Lung (tissue), 17 donors: ENCODE measurements at places on chromosomes 3 and 15. TPM values are rescaled to one million over a fixed set of nuclear protein-coding genes. Genes with fewer than 3 reads are reported as not detected.
A peak's percentile ranks its signal among the peaks of the same experiment; 100 is the strongest.

DNA sequence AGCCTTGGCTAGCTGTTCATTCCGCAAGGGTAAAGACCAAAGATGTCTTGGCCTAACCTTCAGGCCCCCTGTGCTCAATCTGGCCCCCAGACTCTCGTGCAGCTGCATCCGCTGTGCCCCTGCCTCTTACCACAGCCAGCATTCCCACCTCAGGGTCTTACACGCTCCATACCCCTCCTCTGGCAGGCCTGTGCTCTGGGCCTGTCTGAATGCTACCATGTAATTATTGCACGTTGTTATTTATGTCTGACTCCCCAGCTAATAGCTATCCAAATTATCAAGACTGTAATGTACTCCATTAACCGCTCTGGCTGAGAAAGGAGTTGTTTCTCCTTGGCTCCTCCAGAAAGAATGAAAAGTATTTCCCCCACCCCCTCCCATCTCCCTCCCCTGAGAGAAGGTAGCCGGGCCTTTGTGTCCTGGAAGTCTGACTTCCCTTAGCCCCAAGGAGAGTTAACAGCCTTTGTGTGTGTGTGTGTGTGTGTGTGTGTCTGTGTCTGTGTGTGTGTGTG, 54.5 kb upstream of the UBE2E1 start:
- H3K36me3 ChIP-seq, result no peaks in the 10 kb centered on the region
- no peak for DNase-seq
- H3K27me3 ChIP-seq, result no peaks in the 10 kb centered on the region
- H3K27ac ChIP-seq, result no peak overlapping the region

GRCh38 chr15:72614810-72615532, 39.5 kb upstream of the GOLGA6B start:
- no peaks in the 10 kb centered on the region for H3K27me3 ChIP-seq
- DNase-seq, result no peak
- no peak overlapping the region for H3K4me3 ChIP-seq
- H3K27ac ChIP-seq, result peak overlapping the region; percentile 33
- H3K4me1 ChIP-seq, result no peaks in the 10 kb centered on the region

- peaks cover 5% of the 10 kb centered on the region for H3K36me3 ChIP-seq
- no peak overlapping the region for H3K4me3 ChIP-seq
- DNase-seq, result no peak
- H3K27ac ChIP-seq, result no peak overlapping the region
- H3K27me3 ChIP-seq, result no peaks in the 10 kb centered on the region
Observed at GRCh38 chr3:48047841-48048464, 31.7 kb upstream of the MAP4 start.

DNA sequence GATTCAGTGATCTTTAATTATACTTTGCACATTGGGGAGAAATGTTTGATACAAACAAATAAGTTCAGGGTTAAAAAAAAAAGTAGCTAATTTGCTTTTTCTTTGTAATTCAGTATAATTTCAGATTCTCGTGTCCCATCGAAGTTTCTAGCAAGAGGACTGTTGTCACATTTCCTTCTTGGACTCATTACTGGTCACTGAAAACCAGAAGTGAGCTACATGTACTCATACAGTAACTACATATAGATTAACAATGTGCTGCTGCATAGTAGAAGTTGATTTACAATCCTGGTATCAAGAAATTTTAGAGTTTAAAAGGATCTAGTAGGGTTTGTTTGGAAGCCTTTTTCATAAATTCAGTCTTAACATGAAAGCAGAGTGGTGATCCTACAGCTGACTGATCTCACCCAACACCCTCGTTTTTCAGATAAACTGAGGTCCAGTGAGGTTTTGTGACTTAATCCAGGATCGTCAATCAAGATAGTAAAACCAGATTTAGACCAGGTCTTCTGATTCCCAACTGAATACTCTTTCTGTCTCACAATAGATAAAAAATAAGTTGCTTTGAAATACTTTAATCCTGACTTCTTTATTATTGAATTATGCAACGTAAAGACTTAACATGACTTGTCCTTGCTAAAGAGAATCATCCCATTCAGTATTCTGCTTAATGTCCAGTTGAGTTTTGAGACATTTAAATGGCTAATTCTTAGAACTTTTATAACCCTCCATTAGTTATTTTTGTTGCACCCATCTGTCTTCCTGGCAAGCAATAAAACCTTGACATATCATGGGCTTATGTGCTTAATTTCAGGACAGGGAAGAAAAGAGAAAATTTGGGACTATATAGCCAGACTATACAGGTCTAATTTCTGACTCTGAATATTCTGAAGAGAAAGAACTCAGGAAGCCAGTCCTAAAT, 2.8 kb downstream of the SEC62 start:
- peaks cover 2% of the 10 kb centered on the region for H3K36me3 ChIP-seq
- no peak overlapping the region for H3K27ac ChIP-seq
- no peak overlapping the region for H3K4me3 ChIP-seq
- no peaks in the 10 kb centered on the region for H3K27me3 ChIP-seq

- H3K4me1 ChIP-seq, result no peaks in the 10 kb centered on the region
- H3K4me3 ChIP-seq, result no peak overlapping the region
- no peak for DNase-seq
- H3K36me3 ChIP-seq, result no peaks in the 10 kb centered on the region
Observed at GRCh38 chr3:83946554-83946953, 1012.2 kb upstream of the CADM2 start.

GRCh38 chr3:157237886-157238285, 77.9 kb upstream of the CCNL1 start:
- H3K4me1 ChIP-seq, result peaks cover 6% of the 10 kb centered on the region
- no peak overlapping the region for H3K27ac ChIP-seq
- H3K36me3 ChIP-seq, result no peaks in the 10 kb centered on the region
- no peak for DNase-seq
- no peak overlapping the region for H3K4me3 ChIP-seq
- H3K27me3 ChIP-seq, result no peaks in the 10 kb centered on the region

GRCh38 chr3:156817646-156818272, 8.4 kb upstream of the LEKR1 start:
- no peak for DNase-seq
- H3K27me3 ChIP-seq, result no peaks in the 10 kb centered on the region
- H3K4me1 ChIP-seq, result no peaks in the 10 kb centered on the region
- peak overlapping the region; percentile 96 for H3K27ac ChIP-seq
- no peak overlapping the region for H3K4me3 ChIP-seq

Gene SLC28A2
- total RNA-seq, result 0.28 TPM

- peak; percentile 63 for DNase-seq
- H3K4me1 ChIP-seq, result no peaks in the 10 kb centered on the region
- H3K4me3 ChIP-seq, result no peak overlapping the region
- H3K27me3 ChIP-seq, result no peaks in the 10 kb centered on the region
- no peaks in the 10 kb centered on the region for H3K36me3 ChIP-seq
Observed at GRCh38 chr3:106206146-106206545, 337.3 kb upstream of the CBLB start.

DNA sequence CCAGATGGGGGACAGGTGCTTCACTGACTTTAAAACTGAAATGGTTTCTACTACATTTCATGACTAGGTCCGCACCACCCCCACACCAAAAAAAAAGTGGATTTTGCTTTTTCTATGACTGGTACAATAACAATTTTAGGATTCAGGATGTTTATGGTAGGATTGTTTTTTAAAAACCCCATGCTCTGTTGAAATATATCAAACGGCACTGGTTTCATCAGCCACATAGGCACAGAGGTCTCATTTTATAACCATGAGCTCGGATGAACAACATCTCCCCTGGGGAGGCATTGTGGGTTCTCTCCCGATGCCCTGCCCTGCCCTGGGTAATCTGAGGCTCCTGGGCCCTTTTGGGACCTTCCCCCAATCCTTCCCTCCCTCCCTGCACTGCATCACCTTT, 202.7 kb upstream of the KBTBD8 start:
- H3K4me3 ChIP-seq, result no peak overlapping the region
- no peaks in the 10 kb centered on the region for H3K36me3 ChIP-seq
- H3K4me1 ChIP-seq, result no peaks in the 10 kb centered on the region
- DNase-seq, result no peak
- H3K27me3 ChIP-seq, result no peaks in the 10 kb centered on the region

Gene GRAMD2A
- total RNA-seq, result 4.0 TPM

Gene LYSMD2
- total RNA-seq, result 12.9 TPM

Gene WWTR1
- total RNA-seq, result 88.9 TPM

DNA sequence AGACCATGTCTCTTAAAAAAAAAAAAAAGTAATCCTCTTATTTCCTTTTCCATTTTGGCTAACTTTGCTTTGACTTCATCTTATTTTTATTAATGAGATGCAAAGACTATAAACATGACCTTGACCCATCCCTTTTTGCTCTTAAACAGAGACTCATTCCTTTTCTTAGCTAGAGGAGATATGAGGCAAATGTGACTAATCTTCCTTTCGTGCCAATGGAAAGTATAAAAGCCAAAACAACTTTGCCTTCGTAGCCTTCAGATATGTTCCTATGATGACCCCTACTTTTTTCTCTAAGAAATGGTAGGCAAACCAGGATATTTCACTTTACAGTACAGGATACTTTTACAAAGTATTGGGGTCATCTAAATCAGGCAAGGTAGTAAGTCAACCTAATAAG, 36.9 kb upstream of the GOLGB1 start:
- H3K27me3 ChIP-seq, result no peaks in the 10 kb centered on the region
- DNase-seq, result no peak
- peaks cover 10% of the 10 kb centered on the region for H3K36me3 ChIP-seq
- no peak overlapping the region for H3K27ac ChIP-seq
- H3K4me1 ChIP-seq, result peaks cover 6% of the 10 kb centered on the region

Gene CCR1
- total RNA-seq, result 9.7 TPM

- H3K4me3 ChIP-seq, result no peak overlapping the region
- H3K27ac ChIP-seq, result no peak overlapping the region
- no peaks in the 10 kb centered on the region for H3K4me1 ChIP-seq
Observed at GRCh38 chr3:42247576-42248027, 18.4 kb downstream of the CCK start.

- no peak for DNase-seq
- H3K36me3 ChIP-seq, result peaks cover 23% of the 10 kb centered on the region
- no peaks in the 10 kb centered on the region for H3K4me1 ChIP-seq
- no peak overlapping the region for H3K27ac ChIP-seq
- H3K4me3 ChIP-seq, result no peak overlapping the region
Observed at GRCh38 chr15:56667517-56667916, 65.8 kb downstream of the ZNF280D start.

DNA sequence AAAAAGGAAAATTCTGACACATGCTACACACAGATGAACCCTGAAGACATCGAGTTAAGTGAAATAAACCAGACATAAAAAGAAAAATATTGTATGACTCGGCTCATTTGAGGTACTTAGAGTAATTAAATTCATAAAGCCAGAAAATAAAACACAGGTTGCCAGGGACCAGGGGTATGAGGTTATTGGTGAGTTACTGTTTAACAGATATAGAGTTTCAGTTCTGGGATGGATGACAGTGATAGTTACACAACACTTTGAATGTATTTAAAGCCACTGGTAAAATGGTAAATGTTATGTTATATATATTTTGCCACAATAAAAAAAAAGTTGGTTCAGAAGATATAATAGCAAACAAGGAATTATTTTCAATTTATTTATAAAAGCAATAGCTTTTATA, 436.1 kb upstream of the WNT5A start:
- H3K27me3 ChIP-seq, result no peaks in the 10 kb centered on the region
- H3K36me3 ChIP-seq, result no peaks in the 10 kb centered on the region
- H3K4me3 ChIP-seq, result no peak overlapping the region
- no peaks in the 10 kb centered on the region for H3K4me1 ChIP-seq

DNA sequence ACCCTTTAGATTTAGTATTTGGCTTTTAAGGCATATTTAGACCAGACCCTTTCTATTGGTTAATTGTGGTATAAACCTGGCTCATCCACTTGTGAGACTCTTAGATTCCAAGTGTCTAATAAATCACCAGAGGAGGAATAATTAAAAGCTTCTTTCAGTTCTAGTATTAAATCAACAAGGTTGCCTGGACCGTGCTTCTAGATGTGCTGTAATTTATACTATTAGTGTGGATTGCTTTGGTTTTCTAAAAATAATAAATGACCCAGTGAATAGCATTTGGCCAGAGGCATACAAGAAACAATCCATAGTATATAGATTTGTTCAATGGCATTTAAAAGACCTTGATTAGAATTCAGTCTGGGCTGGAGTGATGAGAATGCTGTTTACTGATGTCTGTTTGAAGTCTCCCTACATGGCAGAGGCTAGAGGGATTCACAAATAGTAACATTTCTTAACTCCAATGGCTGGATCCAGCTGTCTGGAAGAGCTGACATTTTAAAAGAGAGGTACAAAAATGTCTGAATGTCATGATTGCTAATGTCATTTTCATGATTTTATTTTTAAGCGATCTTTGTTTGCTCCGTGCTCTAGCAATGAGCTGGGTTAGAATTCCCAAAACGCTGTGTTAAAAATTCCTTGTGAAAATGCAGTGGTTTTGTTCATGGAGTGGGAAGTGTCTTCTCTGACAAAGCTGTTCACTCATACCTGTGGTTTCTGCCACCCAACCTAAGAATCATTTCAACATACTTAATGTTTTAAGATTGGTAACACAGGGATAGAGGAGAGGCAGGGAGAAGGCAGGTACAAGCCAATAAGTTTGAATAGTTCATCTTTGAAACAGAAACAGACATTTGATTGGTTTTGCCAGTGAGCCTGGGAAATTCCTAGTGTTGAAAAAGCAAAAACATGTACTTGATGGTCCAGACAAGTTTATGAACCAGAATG, 89.9 kb downstream of the RBMS3 start:
- peaks cover 6% of the 10 kb centered on the region for H3K4me1 ChIP-seq
- no peak overlapping the region for H3K4me3 ChIP-seq
- H3K27ac ChIP-seq, result no peak overlapping the region
- no peaks in the 10 kb centered on the region for H3K36me3 ChIP-seq

DNA sequence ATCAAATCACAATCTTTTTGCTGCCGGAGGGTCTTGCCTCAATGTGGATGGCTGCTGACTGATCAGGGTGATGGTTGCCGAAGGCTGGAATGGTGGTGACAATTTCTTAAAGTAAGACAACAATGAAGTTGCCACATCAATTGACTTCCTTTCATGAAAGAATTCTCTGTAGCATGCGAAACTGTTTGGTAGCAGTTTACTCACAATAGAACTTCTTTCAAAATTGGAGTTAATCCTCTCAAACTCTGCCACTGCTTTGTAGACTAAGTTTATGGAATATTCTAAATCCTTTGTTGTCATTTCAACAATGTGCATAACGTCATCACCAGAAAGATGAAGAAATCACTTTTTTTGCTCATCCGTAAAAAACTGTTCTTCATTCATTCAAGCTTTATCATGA, 65.8 kb downstream of the B3GNT5 start:
- H3K27me3 ChIP-seq, result no peaks in the 10 kb centered on the region
- H3K27ac ChIP-seq, result no peak overlapping the region
- H3K4me3 ChIP-seq, result no peak overlapping the region
- no peaks in the 10 kb centered on the region for H3K4me1 ChIP-seq
- DNase-seq, result no peak

- no peak overlapping the region for H3K4me3 ChIP-seq
- H3K27me3 ChIP-seq, result no peaks in the 10 kb centered on the region
- no peaks in the 10 kb centered on the region for H3K4me1 ChIP-seq
- H3K27ac ChIP-seq, result peak overlapping the region; percentile 28
- no peak for DNase-seq
Observed at GRCh38 chr3:14377838-14378169, 24.6 kb upstream of the SLC6A6 start.
